ENCODE measurements at places on chromosomes 7 and 10.

GRCh38 chr10:71547876-71548846 is 151.4 kb downstream of the CDH23 start:
- no peak for DNase-seq

- no peak for DNase-seq
Measured at GRCh38 chr10:114320249-114321116, 81.4 kb downstream of the VWA2 start.

DNA sequence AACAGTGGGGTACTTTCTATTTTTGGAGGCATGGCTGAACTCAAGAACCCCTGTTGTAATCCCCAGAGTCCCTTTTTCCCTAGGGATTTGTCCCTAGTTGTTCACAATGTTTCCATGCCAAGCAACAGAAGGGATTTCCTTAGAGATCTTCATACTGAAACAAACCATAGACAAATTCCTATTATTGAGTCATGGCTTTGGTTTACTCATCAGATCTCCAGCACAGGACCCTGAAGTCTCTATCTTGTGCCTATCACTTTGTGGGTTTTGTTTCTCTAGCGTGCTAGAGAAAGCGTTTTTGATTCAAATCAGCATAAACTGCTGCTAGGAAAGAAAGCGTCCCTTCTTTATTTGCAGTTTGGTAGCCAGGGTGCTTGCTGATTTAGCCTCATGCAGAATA is 165.0 kb downstream of the BAMBI start:
- peak; percentile 48 for DNase-seq

GRCh38 chr7:27300421-27300820 is 57.8 kb downstream of the EVX1 start:
- peak; percentile 15 for DNase-seq

DNA sequence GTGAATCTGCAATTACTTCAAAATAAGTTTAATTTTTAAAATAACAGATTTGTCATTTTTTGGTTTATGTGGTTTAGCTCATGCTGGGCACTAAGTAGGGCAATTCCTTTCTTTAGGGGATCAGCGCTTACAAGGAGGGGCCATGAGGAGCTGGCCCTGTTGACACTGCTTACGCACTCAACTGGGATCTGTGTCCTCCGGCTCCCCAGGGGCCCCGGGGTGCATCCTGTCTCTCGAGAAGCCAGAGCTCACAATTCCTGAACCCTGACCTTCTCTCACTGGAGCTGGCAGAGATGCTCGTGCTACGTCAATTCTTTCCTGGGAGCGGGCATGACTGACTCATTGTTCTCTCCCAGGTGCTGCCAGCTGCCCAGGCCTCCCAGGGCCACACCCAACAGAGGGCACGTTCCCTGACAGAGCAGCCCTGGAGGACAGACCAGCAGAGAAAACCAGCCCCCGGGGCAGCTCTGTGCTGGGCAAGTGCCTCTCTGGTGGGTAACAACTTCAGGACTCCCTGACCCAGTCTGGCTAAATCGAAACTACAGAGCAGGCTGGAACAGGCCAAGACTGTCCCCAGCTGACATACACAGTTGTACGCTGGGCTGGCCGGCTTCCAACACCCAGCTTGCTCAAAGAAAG is 36.8 kb downstream of the CTBP2 start:
- DNase-seq: peak; percentile 89

- DNase-seq: peak; percentile 96
Measured at GRCh38 chr10:98323221-98324164, 55.5 kb upstream of the LOXL4 start.

DNA sequence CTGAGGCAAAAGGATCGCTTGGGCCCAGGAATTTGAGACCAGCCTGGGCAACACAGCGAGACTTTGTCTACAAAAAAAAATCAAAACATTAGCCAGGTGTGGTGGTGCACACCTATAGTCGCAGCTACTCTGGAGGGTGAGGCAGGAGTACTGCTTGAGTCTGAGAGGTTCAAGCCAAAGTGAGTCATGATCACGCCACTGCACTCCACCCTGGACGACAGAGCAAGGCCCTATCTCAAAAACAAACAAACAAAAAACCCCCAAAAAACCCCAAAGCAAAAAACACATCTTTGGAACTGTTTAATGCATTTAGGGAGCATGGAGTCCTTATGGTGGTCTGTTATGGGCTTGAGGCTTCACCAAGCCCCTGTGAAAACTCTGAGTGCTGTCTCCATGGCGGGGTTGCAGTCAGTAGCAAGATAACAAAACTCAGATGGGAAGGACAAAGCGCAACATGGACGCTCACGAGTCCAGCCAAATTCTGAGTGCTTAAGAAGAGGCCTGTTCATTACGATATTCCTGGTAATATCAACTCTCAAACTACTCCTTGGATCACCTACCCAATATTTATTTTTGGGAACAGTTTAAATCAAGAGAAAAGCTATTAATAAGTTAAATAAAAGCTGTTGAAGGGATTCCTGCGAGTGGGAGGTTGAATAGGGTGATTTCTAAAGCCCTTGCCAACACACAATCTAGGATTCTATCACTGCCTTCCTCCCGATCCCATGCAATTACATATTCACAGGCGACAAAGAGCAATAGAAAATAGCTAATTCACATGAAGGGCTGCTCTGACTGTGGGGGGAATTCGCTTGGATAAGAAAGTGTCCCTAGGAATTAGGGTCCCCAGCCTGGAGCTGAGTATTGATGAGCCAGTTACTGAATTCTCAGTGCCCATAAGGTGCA is 123.3 kb downstream of the HIPK2 start:
- DNase-seq: no peak

GRCh38 chr7:29400437-29400836 is 163.2 kb upstream of the PRR15 start:
- DNase-seq: no peak
